Tibial nerve (tissue), 4 donors: ENCODE measurements at places on chromosomes 6 and 20. TPM values are rescaled to one million over a fixed set of nuclear protein-coding genes. Genes with fewer than 3 reads are reported as not detected.

GRCh38 chr6:75272145-75272840 is 12.3 kb downstream of the TMEM30A start:
- H3K36me3 ChIP-seq = peaks cover 4% of the 10 kb centered on the region
- H3K4me3 ChIP-seq = no peak overlapping the region
- peaks cover 60% of the 10 kb centered on the region for H3K4me1 ChIP-seq
- no peaks in the 10 kb centered on the region for H3K27me3 ChIP-seq
- no peak overlapping the region for H3K27ac ChIP-seq

- no peaks in the 10 kb centered on the region for H3K27me3 ChIP-seq
- no peak for DNase-seq
- H3K4me1 ChIP-seq = no peaks in the 10 kb centered on the region
- H3K4me3 ChIP-seq = no peak overlapping the region
These were observed 51.2 kb downstream of the CRYBG1 start for GRCh38 chr6:106411643-106412200.

- H3K4me1 ChIP-seq = peaks cover 11% of the 10 kb centered on the region
- H3K4me3 ChIP-seq = no peak overlapping the region
These were observed 76.3 kb upstream of the PHACTR2 start for GRCh38 chr6:143601504-143601903.

The PNLDC1 gene
- total RNA-seq = 1.1 TPM

The RAET1E gene
- total RNA-seq = 0.44 TPM
